ENCODE measurements at places on chromosomes 1 and 21. TPM values are rescaled to one million over a fixed set of nuclear protein-coding genes. Genes with fewer than 3 reads are reported as not detected.

SZT2 gene
- total RNA-seq, result 40.2 TPM

- no peak for DNase-seq
Observed at GRCh38 chr21:43728154-43728466, 9.2 kb downstream of the PDXK start.

CCDC18 gene
- total RNA-seq, result 11.6 TPM

DNA sequence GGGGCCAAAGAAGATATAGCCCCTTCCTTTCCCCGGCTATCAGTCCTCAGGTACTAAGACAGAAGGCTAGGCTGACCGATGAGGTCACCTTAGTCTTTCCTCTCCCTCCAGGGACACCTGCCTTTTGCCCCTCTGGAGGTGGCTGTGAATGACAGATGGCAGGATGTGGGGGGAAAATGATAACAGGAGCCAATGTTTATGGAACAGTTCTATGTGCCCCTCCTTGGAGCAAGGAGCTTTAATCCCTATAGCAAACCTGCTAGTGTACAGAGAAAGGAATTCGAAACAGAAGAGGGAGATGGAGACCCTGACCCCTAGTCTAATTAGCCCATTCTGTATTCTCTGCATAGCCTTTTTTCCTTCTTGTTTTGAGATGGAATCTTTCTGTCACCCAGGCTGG, 28.1 kb downstream of the SERINC2 start:
- no peak for DNase-seq

DNA sequence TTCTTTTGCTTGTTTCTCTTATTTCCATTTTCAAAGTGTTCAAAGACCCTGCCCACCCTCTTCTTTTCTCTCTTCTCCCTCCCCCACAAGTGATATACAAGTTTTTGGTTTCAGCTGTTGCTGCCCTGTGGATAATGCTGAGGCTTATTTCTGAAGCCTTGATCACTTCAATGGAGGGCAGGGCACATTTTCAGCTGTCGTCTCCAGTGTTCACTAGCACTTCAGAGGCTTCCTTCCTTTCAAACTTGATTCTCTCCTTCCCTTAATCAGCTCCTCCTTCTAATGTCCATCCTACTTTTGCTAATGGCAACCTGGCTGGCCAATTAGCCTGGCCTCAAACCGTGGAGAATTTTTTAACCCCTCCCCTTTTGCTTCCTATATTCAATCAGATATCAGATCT, 435.7 kb upstream of the RUNX1 start:
- no peak for DNase-seq

DNA sequence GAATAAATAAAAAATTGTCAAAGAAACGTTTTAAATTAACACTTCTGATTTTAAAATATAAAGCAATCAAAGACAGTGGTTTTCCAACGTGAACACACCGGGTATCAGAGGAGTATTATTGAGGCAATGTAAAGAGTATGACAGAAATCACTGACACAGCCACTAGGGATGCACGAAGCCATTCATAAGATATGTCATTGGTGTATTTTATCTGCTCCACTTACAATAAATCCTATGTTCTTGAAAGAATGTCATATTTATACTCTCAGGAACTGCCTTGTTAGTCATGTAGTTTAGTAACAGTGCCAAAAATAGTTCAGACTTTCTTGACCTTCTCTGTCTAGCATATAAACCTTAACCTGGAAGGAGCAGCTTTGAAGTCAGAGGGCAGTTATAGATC, 835.0 kb upstream of the NCAM2 start:
- no peak for DNase-seq

All from Panc1 (cell line).